Uterus (tissue), 4 donors: ENCODE measurements at places on chromosomes 6 and 20.

- peaks cover 12% of the 10 kb centered on the region for H3K4me1 ChIP-seq
- no peaks in the 10 kb centered on the region for H3K27me3 ChIP-seq
- H3K27ac ChIP-seq, result peak overlapping the region; percentile 60
- H3K36me3 ChIP-seq, result no peaks in the 10 kb centered on the region
- no peak overlapping the region for H3K4me3 ChIP-seq
Observed at GRCh38 chr6:136609873-136610706, 59.9 kb upstream of the MAP7 start.

DNA sequence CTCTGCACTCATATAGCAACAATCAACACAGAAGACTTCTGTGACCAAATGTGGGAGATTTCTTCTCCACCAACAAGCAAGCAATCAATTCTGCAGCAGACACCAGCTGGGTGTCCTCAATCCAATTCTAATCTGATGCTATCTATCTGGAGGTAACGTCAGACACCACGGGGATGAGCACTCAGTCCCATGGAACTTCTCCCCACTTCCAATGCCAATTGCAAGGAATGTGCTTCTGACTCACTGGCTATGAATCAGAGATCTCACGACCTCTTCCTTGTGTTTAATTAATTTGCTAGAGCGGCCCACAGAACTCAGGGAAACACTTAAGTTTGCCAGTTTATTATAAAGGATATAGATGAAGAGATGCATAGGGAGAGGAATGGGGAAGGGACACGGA lies 103.5 kb upstream of the SIRPG start:
- H3K36me3 ChIP-seq, result no peaks in the 10 kb centered on the region
- no peaks in the 10 kb centered on the region for H3K27me3 ChIP-seq
- H3K4me1 ChIP-seq, result no peaks in the 10 kb centered on the region
- DNase-seq, result no peak
- no peak overlapping the region for H3K27ac ChIP-seq

- H3K4me3 ChIP-seq, result no peak overlapping the region
- DNase-seq, result no peak
- no peaks in the 10 kb centered on the region for H3K36me3 ChIP-seq
Observed at GRCh38 chr6:14396826-14397517, 279.4 kb downstream of the CD83 start.

GRCh38 chr20:57568088-57568896 lies 7.4 kb downstream of the PCK1 start:
- no peak for DNase-seq
- no peak overlapping the region for H3K27ac ChIP-seq
- no peaks in the 10 kb centered on the region for H3K36me3 ChIP-seq
- H3K4me1 ChIP-seq, result no peaks in the 10 kb centered on the region
- H3K4me3 ChIP-seq, result no peak overlapping the region

DNA sequence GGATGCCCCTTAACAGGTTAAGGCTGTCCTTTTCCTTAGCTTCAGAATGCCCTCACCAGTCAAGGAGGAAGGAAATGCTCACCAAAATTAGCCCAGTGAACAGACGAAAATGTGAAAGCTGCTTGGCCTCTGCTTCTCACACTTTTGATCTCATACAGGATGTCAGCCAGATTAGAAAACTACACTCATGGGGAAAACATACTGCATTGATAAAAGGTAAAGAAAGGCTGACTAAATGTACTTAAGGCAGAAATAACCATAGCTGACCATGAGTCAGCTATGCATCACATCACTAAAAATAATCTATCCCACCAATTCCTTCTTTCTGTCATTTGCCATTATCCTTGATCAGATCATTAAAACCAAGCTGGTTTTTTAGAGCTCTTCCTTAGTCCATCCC lies 198.4 kb upstream of the TENT5A start:
- no peaks in the 10 kb centered on the region for H3K4me1 ChIP-seq
- no peak for DNase-seq
- no peak overlapping the region for H3K4me3 ChIP-seq
- no peaks in the 10 kb centered on the region for H3K36me3 ChIP-seq

DNA sequence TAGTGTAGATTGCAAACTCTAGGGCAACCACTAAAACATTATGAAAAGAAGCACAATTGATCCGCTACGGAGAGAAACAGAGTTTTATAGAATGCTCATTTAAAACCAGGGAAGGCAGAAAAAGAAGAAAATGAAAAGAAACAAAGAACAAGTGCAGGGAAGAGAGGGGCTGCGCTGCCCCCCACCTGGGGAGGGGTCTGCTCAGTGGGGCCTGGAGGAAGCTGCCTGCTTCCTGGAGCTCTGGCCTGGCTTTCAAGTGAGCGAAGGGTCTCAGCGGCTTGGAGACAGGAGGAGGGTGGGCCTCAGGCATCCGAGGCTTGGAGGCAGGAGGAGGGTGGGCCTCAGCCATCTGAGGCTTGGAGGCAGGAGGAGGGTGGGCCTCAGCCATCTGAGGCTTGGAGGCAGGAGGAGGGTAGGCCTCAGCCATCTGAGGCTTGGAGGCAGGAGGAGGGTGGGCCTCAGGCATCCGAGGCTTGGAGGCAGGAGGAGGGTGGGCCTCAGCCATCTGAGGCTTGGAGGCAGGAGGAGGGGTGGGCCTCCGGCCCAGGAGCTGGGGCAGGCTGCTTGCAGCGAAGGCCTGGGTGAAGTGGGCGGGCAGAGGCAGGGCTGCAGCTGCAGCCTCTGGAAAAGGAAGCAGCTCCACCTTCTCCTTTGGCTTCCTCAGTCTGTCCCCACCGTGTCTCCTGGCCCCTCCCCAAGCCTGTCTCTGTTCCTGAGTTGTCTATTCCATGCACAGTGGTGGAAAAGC lies 406.3 kb downstream of the TAF4 start:
- H3K27me3 ChIP-seq, result no peaks in the 10 kb centered on the region
- no peak overlapping the region for H3K4me3 ChIP-seq
- no peaks in the 10 kb centered on the region for H3K4me1 ChIP-seq
- H3K36me3 ChIP-seq, result no peaks in the 10 kb centered on the region
- no peak for DNase-seq

DNA sequence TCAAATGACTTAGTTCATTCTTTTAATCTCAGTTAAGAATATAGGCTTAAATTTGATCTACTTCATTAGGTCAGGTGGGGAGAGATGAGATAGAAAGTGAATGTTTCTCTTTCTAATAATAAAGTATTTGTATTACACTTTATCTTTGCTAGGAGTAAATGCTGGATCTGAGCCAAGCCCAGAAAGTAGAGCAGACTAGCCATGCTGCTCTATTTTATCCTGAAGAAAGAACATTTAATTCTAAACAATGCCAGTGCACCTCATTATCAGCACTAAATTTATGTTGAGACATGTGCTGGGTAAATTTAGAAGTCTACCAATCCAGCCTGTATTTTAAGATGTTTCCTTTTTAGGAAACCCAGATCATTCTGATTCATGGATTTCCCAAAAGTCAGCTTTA lies 43.5 kb downstream of the AKIRIN2 start:
- peak overlapping the region; percentile 20 for H3K27ac ChIP-seq
- H3K27me3 ChIP-seq, result no peaks in the 10 kb centered on the region
- no peaks in the 10 kb centered on the region for H3K36me3 ChIP-seq
- H3K4me1 ChIP-seq, result no peaks in the 10 kb centered on the region
- no peak for DNase-seq
- H3K4me3 ChIP-seq, result no peak overlapping the region

DNA sequence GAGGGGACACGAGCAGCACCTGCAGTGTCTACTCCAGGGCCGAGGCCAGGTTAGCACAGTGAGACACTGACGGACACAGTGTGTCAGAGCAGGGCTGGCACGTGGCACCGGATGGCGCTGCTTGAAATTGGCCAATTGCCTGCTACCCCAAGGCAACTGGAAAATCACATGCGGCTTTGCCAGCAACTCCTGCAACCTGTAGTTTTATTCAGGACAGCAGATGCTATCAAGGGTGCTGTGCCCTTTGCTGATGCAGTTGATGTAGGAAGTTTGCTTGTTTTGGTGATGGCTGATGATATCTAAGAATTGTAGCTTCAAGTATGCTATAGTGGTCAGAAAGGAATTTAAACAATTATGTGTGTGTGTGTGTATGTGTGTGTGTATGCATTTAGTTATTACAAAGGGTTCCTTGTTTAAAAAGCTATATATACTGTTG lies 25.9 kb downstream of the RIN2 start:
- no peak overlapping the region for H3K27ac ChIP-seq
- H3K36me3 ChIP-seq, result no peaks in the 10 kb centered on the region
- H3K4me3 ChIP-seq, result no peak overlapping the region
- DNase-seq, result no peak
- H3K27me3 ChIP-seq, result no peaks in the 10 kb centered on the region

DNA sequence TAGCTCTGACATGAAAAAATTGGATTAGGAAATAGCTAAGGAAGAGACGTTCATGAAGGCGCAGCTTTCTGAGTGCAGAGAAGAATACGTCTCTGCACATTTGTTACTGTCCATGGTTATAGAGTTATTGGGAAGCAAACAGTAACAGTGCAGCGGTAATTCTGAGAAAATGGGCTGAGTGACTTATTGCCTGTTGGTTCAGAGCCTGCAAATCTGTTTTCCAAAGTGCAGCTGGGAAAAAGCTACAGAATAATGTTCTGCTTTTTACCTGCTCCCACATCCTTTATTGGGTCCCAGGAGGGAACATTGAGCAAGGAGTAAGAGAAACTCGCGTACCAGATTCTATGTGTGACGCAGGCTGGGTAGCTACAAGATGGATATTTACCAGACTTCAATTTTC lies 160.2 kb downstream of the BTBD3 start:
- H3K4me1 ChIP-seq, result no peaks in the 10 kb centered on the region
- no peaks in the 10 kb centered on the region for H3K36me3 ChIP-seq
- no peak overlapping the region for H3K4me3 ChIP-seq
- H3K27ac ChIP-seq, result no peak overlapping the region
- H3K27me3 ChIP-seq, result no peaks in the 10 kb centered on the region
- DNase-seq, result peak; percentile 60

DNA sequence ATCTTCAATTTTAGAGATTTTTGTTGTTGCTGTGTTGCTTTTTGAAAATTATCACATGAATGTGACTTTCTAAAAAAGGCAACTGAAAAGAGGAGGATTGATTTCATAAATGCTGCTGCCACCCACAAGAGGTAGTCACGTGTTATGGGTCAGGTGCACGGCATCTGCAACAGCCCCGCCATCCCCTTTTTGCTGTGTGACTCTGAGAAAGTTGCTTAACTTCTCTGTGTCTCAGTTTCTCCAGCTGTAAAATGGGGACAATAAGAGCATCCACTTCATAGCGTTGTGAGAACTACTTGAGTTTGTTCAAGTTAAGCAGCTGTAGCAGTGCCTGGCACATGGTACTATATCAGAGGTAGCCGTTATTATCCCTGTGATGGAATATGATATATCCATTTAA lies 10.7 kb downstream of the CCN5 start:
- H3K4me3 ChIP-seq, result no peak overlapping the region
- peaks cover under 1% of the 10 kb centered on the region for H3K4me1 ChIP-seq
- H3K27ac ChIP-seq, result no peak overlapping the region

DNA sequence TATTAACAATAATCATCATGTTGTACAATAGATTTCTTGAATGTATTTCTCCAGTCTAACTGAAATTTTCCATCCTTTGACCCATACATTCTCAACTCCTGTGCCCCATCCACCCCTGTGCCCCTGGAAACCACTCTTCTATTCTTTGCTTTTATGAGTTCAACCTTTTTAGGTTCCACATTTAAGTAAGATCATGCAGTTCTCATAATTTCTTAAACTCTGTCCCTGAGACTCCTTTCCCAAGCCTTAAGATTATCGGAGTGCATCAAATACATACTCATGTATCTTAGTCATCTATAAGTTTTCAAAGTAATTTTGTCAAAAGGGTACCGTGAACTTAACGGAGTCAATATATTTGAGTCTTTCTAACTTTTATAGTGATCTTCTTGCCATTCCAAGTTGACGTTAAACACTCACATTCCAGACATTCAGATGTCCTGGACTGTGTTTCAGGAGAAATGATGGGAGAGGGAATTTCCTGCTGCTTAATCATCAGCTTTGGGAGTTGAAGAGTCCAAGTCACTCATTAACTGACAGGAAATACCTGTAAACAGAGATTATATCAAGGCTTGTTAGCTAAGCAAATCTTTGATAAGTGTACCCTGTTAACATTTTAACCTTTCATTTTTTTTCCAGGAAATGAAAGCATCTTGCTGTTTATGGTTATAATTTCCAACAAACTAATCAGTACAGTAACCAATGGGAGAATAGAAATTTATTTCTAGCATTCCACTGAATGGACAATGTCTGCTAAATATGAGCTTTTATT lies 73.3 kb downstream of the ADGRG6 start:
- no peak for DNase-seq
- H3K27ac ChIP-seq, result no peak overlapping the region
- H3K4me1 ChIP-seq, result no peaks in the 10 kb centered on the region
- no peaks in the 10 kb centered on the region for H3K27me3 ChIP-seq

- no peak for DNase-seq
- no peaks in the 10 kb centered on the region for H3K4me1 ChIP-seq
- no peak overlapping the region for H3K27ac ChIP-seq
- no peaks in the 10 kb centered on the region for H3K27me3 ChIP-seq
Observed at GRCh38 chr20:18191306-18191705, 53.6 kb downstream of the KAT14 start.

DNA sequence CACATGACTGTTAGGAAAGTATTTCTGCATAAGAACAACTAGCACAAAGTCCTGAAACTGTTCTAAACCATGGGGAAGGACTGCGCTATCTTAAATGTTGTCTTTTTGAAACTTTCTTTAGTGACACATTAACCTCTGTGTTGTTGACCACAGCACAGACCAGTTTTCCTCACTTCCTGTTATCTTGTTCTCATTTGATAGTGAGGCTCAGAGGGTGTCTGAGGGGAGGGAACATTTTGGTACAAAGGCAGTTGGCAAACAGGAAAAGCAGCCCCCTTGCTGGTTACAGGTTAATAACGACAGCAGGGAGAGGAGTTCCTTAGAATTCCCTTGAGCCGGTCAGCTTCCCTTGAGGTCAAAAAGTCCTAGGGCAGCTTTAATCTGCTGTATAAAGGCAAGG lies 143.5 kb upstream of the BMP2 start:
- no peaks in the 10 kb centered on the region for H3K27me3 ChIP-seq
- no peak overlapping the region for H3K27ac ChIP-seq
- no peak for DNase-seq
- no peaks in the 10 kb centered on the region for H3K4me1 ChIP-seq
- no peak overlapping the region for H3K4me3 ChIP-seq

DNA sequence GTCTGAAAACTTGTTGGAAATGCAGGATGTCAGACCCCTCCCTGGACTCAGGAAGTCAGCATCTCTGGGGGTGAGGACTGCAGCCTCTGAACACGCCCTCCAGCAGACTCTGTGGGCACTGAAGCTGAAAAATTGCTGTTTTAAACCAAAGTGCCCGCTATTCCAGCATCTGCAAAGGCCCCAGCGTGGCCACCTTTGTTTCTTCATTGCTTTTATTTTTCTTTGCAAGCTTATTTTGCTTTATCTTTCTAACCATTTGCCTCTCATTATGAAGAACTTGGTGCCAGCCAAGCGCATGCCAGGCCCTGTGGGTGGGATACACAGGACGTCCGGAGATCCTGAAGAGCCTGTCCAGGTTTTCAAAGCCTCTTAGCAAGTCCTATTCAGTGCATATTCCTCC lies 203.9 kb upstream of the CST7 start:
- no peak overlapping the region for H3K27ac ChIP-seq
- no peaks in the 10 kb centered on the region for H3K4me1 ChIP-seq
- H3K36me3 ChIP-seq, result no peaks in the 10 kb centered on the region
